Hematopoietic multipotent progenitor cell treated with erythropoietin and hydrocortisone succinate and interleukin-3 and kit ligand, for 8 days (in vitro differentiated cells): ENCODE measurements at places on chromosomes 3 and 15.

DNA sequence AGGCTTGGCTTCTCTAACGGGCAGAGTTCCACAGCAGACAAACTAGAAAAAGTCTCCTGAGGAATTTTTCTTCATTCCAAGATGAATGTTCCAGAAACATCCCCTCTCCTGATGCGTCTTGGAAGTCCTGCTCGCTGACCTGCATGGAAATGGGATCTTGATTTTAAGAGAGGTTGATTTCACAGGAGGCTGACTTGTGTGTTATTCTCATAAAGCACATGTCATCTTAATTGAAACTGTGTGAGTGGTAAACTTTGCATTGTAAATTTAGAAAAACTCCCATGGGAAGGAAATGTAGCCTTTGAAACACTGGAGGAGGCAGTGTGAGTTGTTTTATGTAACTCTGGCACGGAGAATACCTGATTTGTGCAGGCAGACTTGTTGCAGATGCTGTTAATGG lies 337.8 kb upstream of the NR2E3 start:
- DNase-seq: no peak

DNA sequence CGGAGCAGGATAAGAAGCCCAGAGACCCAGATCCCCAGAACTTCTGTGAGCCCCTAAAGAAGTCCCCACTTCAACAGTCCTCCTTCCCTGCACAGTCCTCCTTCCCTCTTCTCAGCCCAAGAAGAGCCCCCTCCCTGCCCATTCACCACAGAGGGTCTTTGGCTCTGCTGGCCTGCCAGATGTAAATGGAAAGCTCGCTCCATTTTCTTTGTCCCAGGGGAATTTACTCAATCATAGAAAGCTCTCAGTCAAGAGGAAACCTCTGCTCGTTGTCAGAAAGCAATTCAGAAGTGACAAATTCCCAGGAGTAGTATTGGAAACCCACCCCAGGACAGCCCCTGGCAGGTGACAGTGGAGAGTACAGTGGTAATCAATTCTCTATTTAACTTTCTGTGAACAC lies 105.5 kb upstream of the SMAD3 start:
- no peak for DNase-seq

GRCh38 chr15:75661756-75662140 lies 14.0 kb downstream of the SNX33 start:
- no peak for DNase-seq

GRCh38 chr3:69305011-69305410 lies 80.9 kb downstream of the FRMD4B start:
- DNase-seq: no peak

DNA sequence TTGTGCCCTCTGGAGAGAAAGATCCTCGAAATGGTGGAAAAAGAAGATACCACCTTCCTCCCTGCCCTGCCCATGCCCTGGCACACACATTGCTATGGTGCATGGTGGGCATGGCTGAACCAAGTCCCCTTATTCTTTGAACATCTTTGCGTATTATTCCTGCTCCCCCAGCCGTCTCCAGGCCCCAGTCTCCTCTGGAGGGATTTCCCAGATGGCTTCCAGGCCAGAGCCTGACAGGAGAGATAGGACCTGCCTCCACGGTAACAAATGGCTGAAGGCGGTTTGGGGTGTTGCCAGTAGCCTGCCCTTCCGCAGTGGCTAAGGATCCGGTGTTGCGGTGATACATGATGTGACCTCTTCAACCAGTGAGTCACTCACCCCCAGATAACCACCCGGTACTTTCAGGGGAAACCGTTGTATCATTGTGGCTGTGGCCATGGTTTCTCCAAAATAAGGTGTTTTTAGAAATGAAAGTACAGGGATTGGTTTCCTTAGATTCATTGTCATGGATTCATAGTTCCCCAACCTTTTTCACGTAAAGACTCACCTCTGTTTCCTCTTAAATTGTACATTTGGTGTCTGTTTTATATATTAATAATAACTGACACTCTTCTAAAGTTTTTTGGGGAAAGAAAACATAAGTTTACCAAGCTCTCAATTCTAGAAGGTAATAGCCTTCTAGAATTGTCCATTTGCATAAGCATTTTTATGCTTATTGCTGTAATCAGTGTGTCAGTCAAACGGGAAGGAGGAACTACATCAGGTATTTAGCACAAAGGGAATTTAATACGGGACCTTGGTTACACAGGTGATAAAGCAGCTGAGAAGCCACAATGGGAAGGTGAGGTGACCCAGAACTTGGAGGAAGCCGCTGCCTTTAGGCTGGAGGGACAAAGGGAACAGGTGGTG lies 25.9 kb downstream of the SMAD3 start:
- peak; percentile 97 for DNase-seq

- DNase-seq: no peak
Measured at GRCh38 chr15:60464836-60465630, 13.9 kb downstream of the ICE2 start.

- no peak for DNase-seq
Measured at GRCh38 chr3:184465883-184466412, 86.1 kb downstream of the CHRD start.

DNA sequence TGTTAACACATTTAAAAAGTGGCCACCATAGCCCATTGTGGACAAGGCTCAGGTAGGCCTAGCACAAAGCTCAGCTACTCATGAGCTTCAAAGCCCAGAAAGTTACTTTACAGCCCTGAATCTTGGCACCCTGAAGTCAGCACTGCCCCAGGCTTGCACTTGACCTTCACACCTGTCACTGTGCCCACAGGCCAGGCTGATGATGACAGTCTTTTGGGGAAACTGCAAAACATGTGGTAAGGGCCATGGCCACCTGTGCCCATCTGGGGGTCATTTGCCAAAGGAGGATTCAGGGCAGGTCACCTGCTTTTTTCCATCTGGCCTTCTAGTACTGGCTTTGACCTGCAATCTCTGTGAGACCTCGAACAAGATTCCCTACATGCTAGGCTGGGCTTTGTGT lies 11.0 kb downstream of the CHDH start:
- DNase-seq: no peak

DNA sequence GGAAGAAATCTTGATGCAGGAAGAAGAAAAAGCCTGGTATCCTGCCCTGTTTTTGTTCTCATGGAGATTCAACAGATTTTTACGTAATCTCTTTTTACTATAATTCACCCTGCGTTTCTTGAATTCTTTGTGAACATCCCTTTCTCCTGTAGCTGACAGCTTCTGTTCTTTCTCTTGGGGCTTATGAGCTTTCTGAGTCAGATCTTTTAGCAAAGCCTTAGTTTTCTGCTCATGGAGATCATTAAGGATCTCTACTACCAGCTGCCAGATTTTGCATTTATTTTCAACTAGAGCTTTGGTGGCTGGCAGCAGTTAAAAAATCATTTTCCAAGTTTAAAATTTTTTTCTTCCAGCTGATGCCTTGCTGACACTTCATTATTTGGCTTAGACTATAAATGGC lies 51.6 kb downstream of the MOBP start:
- DNase-seq: no peak

GRCh38 chr3:176687754-176688153 lies 509.5 kb downstream of the TBL1XR1 start:
- no peak for DNase-seq

DNA sequence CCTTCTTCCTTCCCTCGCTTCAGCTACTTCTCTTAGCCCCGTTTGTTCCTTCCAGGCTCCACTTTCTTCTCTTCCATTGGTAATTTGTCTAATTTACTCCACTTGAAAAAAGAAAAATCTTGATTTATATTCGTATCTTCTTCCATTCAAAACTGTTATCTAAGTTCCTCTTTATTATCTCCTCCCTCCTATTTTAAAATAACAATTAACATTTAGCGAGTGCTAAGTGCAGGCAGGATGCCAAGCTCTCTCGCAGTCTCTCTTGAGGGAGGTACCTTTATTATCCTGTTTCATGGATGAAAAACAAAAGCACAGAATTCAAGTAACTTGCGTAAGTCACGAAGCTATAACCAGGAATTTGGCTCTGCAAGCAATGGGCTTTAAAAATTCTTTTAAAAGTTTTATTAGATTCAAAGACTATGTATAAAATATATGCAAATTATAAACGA lies 418.9 kb upstream of the NAALADL2 start:
- peak; percentile 51 for DNase-seq

GRCh38 chr3:122977746-122978466 lies 49.7 kb downstream of the SEMA5B start:
- DNase-seq: no peak

GRCh38 chr15:89174476-89174875 lies 46.9 kb downstream of the RLBP1 start:
- DNase-seq: no peak

GRCh38 chr3:38003371-38003816 lies 12.8 kb downstream of the VILL start:
- DNase-seq: peak; percentile 41

DNA sequence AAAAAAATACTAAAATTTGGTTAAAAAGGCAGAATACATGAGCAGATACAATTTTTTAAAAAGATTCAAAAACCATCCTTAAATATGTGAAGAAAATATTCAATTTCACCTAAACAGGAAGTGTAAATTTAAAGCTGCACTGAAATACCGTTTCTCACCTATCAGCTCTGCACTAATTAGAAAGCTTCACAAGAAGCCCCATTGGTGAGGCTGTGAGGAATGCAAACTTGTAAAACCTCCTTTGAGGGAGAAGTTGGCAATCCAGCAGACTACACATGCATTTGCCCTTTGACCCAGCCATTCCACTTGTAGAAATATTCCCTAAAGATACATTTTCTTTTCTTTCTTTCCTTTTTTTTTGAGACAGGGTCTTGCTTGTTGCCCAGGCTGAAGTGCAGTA lies 18.8 kb downstream of the BLM start:
- no peak for DNase-seq
